Stimulated activated CD4-positive, alpha-beta T cell treated with anti-CD3 and anti-CD28 coated beads, Interleukin-4, amount 100 ng/mL, for 24 hours (primary cell): ENCODE measurements at places on chromosomes 2 and 18.
A peak's percentile ranks its signal among the peaks of the same experiment; 100 is the strongest.

DNA sequence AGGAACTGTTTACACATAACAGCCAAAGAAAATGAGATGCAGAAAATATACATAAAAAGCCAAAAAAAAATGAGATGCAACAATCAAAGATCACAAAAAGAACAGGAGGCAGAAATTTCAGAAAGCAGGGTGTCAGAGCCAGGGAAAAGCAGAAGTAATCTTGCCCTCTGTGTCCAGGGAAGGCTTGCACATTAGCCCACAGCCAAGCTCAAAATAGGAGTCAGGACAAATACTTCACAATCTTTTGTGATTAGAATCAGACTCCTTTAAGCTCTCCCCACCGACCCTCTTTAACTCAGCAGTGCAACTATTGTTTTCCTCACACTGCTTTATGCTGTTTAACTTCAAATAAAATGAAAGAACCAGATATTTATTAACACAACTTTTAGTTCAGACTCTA is 34.6 kb downstream of the IAH1 start:
- DNase-seq = no peak

DNA sequence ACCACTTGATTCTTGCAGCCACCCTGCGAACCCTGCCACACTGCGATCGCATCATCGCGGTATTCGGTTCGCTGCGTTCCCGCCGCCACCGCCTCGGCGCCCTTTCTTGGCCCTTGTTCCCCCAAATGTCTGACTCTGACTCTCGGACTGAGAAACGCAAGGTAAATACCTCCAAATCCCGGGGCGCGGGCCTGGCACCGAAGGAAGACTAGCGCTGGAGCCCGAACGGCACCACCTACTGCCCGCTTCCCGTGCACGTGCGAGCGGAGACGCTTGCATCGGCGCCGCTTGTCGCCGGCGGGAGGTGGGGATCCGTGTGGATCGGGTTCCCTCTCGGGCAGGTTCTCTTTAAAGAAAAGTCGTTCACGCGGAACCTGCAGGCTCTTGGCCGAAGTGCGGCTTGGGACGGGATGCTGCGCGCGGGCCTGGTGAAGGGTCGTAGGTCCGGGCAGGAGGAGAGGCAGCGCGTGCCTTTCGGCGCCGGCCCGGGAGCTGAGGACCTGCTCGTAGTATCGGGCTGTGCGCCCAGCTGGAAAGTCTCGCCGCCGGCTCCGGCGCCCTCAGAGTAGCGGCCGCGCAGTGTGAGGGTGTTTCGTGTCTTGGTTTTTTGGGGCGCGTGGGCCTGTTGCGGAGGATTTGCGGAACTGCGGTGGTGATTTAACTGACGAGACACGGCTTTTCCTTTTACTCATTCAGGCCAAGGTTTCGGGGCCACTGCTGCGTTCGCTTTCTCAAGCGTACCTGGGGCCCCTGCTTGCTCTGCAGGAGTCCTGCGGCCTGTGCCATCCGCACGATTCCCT is 514 bp downstream of the BCL2L11 start:
- peak; percentile 49 for DNase-seq

- DNase-seq = no peak
Observed at GRCh38 chr2:17476064-17476463, 42.2 kb downstream of the RAD51AP2 start.

- peak; percentile 32 for DNase-seq
Observed at GRCh38 chr18:59902131-59902992, 2.6 kb downstream of the PMAIP1 start.

DNA sequence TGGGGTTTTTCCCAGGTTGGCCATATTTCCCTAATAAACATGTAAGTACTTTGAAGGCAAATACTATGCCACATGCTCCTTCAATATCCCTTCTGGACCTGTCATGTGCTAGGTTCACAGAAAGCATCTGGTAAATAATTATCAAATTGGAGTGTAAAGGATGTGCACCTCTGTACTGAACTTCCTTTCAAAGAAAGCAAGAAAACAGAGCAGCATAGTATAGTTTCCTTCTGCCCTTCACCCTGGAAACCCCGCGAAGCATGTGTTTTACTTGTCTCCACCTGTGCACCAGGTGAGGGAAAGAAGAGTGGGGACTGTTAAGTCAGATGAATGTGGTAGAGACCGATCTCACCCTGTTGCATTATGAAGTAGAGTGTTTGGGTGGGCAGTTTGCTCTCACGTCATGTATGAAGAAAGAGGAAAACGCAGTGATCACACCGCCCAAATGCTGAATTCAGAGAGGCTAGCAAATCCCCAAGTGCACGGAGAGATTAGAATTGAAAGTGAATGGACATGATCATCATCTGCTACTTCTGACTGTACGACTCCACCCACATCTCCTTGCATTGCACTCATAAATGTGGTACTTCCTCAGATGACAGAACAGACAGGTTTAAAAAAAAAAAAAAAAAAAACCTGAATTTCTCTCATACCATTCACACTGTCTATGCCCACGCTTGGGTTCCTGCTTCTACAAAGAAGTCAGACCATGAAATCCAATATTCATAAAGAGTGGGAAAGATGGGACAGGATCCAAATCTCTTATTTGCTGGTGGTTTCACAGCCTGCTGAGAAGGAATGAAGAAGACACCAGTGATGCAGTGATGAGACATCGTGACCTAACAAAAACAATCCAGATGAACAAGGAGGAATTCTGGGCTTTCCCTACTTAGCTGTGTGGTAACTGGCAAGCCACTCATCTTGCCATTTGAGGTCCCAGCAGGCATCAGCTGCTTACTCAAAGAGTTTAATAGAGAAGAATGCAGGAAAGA is 448.6 kb downstream of the BCL11A start:
- DNase-seq = no peak

DNA sequence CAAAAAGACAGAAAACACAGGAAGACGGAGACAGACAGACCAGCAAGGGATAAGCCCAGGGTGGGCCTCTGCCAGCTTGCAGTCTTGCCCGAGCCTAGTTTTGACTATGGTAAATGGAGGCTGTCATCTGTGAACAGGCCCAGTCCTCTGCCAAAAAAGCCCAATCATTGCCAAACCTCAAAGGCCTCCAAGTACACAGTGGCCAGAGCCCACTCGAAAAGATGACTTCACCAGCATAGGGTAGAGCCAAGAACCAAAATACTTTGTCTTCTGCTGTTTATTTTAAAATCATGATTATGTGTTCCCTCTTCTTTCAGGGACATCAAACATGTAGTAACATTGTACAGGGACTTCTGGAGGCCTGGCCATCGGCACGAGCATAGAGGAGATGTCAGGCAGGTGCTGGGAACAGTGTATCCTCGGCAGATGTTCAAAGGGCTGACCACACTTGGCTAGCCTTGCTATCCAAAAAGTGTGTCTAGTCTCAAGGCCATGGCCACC is 66.0 kb downstream of the TTC32 start:
- DNase-seq = no peak

DNA sequence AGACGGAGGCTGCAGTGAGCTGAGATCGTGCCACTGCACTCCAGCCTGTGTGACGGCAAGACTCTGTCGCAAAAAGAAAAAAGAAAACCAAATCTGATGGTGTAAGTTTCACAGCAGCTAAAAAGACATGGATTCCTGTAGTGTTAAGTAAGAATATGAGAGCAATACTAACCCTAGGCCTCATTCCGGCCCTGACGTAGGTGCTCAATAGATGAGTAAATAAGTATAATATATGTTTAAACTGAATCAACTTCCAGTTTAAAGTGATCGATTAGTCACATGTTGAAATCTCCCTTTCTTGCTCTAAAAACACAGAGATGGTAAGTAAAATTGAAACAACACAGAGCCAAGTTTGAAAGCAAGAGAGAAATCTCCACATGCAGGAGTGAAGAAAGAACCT is 8.0 kb downstream of the ME2 start:
- no peak for DNase-seq

GRCh38 chr18:37242826-37243560 is 322.6 kb downstream of the CELF4 start:
- no peak for DNase-seq

DNA sequence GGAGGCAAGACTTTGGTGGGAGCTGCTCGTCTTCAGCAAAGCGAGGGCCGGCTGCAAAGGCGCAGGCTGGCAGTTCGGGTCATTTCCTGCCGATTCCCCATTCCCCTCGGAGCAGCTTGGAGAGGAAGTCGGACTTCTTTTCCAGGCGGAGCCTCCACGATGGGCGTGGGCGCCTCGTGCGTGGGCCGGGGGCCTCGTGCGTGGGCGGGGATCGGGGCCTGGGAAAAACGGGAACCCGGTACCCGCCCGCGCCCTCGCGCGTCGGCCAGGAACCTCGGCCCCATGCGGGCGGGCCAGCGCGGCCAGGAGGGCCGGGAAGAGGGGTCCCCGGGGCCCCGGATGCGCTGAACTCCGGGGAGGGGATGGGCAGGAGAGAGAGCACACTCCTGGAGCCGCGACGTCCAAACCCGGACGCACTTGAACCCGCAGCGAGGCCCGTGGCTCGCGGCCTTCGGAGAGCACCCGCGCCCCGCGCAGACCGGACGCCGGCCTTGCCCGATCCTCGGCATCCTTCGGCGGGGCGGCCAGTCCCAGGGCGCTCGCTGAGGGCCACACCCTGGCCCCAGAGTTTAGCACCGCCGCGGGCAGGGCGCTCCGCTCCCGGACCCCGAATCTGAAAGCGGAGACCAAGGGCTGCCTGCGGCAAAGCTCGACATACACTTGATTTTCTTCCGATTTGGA is 368.4 kb downstream of the MTX2 start:
- no peak for DNase-seq

DNA sequence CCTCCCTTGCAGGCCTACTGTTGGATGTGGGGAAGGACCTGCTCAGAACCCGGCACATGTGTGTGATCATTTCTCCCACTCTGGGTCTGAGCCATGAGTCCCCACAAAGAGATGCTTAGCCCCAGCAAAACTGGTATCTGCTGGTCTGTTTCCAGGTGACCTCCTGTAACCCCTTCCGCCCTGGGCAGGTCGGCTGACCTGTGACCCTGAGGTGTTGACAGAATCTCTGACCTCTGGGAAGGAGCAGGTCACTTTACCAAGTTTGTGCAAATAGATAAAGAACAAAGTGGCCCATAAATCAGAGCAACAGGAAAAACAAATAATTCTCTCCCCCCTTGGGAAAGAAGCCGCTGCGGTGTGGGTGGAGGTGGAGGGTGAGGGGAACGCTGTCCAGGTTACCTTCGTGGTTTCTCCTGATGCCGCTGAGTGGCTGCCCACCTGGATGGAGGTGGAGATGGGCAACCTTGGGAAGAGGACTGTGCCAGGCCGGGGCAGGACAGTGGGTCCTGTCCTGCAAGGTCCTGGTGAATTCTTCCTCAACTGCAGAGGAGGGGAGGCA is 174.0 kb upstream of the MYCN start:
- DNase-seq = no peak

DNA sequence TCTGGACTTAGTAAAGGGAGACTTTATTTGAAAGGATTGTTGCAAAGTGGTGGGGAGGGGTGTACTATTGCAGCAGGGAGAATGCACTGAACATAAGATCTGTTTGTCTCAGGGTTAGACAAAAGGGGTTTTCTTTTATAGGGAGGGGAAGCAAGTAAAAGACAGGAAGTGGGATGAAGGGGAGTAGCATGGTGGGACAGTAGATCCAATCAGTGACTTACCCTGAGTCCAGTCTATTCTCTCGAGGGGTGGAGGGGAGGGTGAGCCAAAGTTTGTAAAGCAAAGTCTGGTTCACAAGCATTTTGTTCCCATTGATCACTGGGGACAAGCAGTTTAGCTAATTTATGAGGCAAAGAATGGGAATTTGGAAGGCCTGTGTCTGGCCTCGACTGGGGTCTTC is 35.0 kb upstream of the CYP27C1 start:
- no peak for DNase-seq

DNA sequence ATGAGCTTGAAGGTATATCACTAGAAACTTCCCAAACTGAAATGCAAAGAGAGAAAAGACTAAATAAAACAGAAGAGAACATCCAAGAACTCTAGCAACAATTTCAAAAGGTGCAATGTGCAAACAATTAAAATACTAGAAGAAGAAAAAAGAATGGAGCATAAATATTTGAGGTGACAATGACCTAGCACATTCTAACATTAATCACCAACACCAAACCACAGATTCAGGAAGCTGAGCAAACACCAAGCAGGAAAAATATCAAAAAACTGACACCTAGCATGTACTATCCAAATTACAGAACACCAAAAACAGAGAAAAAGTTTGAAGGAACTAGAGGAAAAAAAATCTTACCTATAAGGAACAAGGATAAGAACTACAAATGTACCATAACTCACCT is 460.8 kb downstream of the IRS1 start:
- no peak for DNase-seq

DNA sequence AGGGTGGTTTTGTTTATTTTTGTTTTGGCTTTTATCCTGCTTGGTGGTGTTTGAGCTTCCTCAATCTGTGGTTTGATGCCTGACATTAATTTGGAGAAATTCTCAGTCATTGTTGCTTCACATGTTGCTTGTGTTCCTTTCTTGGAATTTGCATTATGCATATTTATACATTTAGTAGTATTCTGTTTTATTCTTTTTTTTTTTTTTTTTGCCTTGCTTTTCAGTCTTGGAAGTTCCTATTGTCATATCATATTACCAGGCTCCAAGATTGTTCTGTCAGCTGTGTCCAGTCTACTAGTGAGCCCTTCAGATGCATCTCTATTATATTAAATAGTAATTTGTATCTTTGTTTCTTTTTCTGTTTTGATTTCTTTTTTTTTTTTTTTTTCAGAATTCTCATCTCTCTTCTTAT is 77.0 kb downstream of the EPC2 start:
- DNase-seq = no peak

- DNase-seq = no peak
Observed at GRCh38 chr18:51522338-51522737, 324.9 kb upstream of the MEX3C start.

GRCh38 chr2:41116106-41116797 is 664.4 kb upstream of the SLC8A1 start:
- no peak for DNase-seq

DNA sequence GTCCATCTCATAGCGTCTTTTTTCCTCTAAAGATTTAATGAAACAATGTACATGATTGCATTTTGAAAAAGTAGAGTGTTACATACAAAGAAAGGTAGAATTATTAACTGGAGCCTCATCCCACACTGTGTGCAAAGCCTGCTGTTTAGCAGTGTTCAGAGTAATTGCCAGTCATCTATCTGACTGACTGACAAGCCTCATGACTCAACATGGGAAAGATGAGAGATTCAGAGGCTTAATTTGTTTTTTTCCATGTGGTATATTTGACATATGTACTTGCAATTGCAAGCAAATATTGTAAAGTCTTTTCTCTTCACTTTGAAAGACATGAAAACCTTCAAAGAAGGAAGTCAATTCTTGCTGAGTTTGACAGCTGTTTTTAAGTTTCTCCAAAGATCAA is 14.7 kb downstream of the PCARE start:
- no peak for DNase-seq

- no peak for DNase-seq
Observed at GRCh38 chr2:52532956-52533355, 1234.6 kb upstream of the CHAC2 start.

- no peak for DNase-seq
Observed at GRCh38 chr2:26979741-26980140, 9.3 kb downstream of the MAPRE3 start.

GRCh38 chr2:59804732-59805131 is 748.7 kb downstream of the BCL11A start:
- DNase-seq = no peak

- DNase-seq = no peak
Observed at GRCh38 chr2:14524803-14525080, 107.8 kb upstream of the LRATD1 start.
